ENCODE measurements at places on chromosomes 7 and 10.

- DNase-seq: peak; percentile 56
Observed at GRCh38 chr7:194252-195009, 2.1 kb downstream of the FAM20C start.

GRCh38 chr7:38002689-38003088, 82.2 kb downstream of the EPDR1 start:
- no peak for DNase-seq

DNA sequence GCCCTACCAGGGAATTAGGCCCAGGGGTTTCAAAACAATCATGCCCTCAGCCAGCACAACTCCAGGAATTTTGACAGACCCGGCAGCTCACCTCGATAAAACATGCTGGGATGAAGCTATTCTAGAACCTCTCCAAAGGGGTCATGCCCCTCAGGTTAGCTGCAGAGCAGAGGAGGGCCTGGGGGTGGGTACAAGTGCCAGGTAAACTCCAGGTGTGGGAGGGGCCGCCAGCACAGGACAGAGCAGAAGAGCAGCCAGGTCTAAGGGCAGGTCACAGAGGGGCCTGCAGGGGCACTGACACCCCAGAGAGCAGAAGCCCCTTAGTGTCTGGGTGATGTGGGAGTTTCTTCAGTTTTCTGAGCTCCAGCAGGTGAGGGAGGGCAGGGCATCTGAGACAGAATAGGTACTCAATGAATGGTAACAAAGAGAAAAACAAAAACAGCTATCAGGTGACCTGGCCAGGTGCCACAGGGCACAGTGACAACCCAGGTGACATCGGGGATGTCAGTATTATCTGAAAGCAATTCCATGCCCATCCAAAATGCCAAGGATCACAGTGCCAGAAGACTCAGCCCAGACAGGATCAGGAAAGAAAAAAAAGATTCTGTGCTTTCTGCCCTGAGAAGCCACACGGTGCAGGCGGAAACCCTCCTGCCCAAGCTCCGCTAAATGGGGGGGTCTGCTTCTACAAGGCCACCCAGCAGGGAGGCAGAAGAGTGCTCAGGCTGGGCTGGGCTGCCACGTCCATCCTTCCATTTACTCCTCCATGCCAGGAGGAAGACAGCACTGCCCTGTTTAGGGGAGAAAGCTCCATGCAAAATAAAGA, 104.5 kb downstream of the TNS3 start:
- DNase-seq: no peak

GRCh38 chr10:21020545-21020944, 123.4 kb upstream of the NEBL start:
- peak; percentile 18 for DNase-seq

GRCh38 chr10:99484626-99485581, 47.8 kb upstream of the NKX2-3 start:
- no peak for DNase-seq

DNA sequence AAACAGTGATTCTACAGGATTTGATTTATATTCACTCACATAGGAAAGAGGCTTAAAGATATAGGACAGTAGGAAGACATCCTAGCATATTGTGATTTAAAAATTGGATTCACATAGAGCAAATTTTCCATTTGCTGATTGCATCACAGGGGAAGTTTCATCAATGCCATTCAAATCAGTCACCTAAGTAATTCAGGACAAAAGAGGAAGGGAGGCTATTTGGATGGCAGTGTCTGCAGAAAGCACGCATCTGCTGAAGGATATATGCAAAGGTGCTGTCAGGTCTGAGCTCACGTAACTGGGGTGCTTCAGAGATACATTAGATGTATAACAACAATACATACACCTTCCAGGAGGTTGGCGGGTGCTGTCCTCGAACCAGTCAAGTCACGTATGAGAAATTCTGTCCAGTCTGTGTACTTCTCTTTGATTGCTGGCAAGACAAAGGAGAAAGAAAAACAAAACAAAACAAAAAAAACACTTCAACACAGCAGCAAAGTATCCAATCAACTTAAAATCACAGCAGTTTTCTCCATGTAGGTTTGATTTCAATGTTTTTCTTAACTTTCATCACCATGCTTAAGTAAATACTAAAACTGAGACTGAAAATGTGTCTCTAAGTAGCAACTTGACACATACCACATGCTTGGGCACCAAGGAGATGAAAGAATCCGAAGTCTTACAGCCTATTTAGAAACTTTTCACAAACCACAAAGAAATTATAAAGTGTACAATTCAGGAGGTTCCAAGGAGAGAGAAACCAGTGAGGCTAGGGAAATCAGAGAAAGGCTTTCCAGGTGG, 125.1 kb downstream of the SFMBT2 start:
- no peak for DNase-seq

- peak; percentile 6 for DNase-seq
Observed at GRCh38 chr7:26584987-26585665, 279.3 kb downstream of the SKAP2 start.

DNA sequence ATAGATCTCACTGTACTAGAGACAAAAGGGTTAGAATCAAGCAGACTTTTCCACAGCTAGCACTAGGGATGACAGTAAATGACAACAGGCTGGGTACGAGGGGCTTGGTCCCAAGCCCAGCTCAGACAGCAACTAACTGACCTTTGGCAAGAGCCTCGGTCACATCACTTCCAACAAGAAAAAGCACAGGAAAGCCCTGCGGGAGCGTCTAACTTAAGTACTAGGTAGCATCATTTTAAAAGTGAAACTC, 22.8 kb downstream of the CALML3 start:
- peak; percentile 58 for DNase-seq

- DNase-seq: no peak
Observed at GRCh38 chr7:133662276-133662675, 409.4 kb downstream of the EXOC4 start.

GRCh38 chr7:12985752-12986151, 298.3 kb downstream of the ARL4A start:
- no peak for DNase-seq

- DNase-seq: no peak
Observed at GRCh38 chr10:8017277-8017676, 37.2 kb upstream of the GATA3 start.

GRCh38 chr7:91771921-91772815, 108.3 kb downstream of the MTERF1 start:
- no peak for DNase-seq

Data from fibroblast of villous mesenchyme (primary cell).